ENCODE measurements at places on chromosomes 12 and 14.

- DNase-seq: no peak
Measured at GRCh38 chr14:100419856-100420255, 96.7 kb downstream of the SLC25A47 start.

DNA sequence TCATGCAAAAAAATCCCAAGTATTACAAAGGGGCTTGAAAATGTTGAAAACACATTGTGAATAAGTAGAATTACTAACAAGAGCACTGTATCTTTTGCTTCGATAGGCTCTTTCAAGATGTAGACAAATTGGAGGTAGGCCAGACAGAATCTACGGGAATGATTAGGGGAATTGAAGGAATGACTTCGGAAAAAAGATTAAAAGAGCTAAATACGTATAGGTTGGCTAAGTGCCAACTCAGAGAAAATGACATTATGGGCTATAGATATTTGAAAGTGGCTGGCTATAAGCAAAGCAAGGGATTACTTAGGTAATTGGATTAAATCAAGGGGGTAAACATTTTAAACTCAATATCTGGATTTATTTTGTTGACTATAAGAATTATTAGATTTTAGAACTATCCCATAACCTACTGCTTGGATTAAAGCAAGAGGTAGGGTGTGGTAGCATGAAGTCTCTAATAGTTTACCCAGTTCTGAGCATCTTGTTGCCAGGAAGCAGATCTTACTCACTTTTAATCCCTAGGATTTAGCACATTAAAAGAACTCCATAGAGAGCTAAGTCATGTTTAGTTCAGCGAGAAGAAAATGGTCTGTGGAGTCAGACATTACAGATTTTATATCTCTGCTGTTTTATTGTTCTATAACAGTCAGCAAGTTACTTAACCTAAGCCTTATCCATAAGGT lies 489.8 kb downstream of the DIO2 start:
- DNase-seq: no peak

- DNase-seq: no peak
Measured at GRCh38 chr12:112907415-112908157, 824 bp downstream of the OAS1 start.

DNA sequence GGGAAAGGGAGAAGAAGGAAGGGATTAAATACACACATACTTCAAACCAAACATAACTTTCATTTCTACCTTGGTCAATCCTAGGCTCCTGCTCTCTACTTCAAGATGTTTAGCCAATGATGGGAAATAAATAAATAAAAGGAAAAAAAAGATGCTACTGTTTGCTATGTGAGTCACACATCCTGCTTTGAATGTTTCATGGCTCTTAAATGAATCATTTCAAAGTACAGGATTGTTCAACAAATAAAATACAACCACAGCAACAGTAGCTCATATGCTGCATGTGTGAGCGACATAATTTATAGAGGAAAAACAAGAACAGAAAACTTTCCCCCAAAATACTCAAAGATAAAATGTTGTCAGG lies 54.3 kb upstream of the NPFF start:
- peak; percentile 82 for DNase-seq

DNA sequence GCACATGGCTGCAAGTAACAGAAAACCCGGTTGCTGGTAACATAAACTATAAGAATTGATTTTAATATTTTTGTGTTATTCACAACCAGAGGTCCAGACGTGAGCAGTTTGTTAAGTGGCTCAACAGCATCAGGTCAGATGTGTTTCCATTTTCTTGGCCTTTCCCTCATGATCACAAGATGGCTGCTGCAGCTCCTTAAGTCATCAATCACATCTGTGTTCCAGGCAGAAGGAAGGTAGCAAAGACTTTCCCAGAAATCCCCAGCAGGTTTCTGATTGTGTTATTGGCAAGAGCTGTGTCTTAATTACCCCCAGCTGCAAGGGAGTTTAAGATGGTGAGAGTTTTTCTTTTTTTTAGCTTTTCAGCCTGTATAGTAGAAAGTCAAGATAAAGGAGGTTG lies 40.4 kb upstream of the MYL2 start:
- no peak for DNase-seq

DNA sequence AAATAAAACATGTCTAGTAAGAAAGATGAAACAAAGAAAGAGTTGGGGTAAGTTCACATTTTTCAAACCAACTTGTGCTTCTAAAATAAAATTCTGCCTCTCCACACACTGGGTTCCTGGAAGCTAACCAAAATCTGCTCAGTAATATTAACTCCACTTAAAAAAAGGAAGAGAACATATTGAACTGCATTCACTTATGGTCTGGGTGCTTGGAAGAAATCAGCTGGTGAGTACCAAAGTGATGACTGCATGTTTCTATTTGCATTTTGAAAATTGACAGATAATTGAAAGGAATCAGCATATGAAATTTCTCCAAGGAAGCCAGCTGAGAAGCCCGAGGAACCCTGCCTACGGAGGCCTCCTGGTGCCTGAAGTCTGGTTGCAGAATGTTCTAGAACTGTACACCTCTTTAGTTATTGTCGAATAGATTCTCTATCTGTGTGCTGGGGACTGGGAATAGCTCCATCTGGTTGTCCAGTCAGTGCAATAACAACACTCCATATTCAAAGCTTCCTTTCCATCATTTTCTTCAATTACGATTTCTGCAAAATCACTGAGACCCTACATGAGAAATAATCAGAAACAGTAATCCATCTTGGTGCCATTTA lies 836.1 kb downstream of the VRK1 start:
- no peak for DNase-seq

DNA sequence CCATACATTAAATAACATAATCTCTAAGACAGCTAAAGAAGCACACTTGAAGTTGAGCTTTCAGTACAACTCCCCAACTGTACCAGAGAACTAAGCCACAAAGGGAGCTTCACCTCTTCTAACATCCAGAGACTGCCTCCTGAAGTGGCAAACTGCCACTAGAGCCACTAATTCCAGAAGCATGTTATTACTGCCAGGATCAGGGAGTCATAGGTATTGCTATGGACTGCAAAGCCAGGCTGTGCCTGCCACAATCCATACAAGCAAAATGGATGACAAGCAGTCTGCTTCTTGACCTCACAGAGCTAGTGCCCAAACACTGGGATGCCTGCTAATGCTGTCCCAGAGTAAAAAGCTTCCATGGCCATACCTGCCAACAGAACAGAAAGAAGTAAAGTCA lies 160.1 kb downstream of the STXBP6 start:
- DNase-seq: no peak

DNA sequence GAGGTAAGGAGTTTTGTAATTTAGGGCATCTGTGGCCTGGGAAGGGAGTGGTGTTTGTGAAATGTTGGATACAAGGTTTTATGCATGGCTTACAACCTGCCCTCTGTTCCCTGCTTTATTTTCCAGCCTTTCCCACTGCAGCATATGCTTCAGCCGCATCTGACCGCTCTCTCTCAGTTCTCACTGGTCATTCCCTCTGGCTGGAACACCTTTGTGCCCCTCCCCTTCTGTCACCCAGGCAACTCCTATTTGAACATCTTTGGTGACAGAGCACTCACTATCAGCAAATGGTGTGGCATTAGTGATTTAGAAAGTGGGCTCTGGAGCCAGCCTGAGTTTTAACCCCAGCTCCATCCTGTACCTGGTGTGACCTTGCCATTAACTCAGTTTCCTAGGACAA lies 47.5 kb upstream of the SMCO2 start:
- DNase-seq: no peak

DNA sequence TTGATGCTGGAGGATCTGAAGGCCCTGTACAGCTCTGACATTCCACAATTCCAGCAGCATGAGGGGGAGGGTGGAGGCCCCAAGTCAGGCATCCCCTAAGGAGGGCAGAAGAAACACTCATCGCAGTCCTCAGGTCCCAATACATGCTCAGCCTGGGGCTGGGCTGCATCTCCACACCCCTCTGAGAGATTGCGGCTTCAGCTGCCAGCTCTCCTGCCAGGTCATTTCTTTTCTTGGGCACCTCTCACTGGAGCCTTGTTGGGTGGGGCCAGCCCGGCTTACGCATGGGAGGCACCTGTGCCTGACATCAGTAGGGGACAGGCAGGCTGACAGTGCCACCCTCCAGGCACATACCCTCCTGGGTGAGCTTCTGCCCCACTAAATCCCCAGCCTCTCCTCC lies 89.8 kb downstream of the DICER1 start:
- DNase-seq: no peak

DNA sequence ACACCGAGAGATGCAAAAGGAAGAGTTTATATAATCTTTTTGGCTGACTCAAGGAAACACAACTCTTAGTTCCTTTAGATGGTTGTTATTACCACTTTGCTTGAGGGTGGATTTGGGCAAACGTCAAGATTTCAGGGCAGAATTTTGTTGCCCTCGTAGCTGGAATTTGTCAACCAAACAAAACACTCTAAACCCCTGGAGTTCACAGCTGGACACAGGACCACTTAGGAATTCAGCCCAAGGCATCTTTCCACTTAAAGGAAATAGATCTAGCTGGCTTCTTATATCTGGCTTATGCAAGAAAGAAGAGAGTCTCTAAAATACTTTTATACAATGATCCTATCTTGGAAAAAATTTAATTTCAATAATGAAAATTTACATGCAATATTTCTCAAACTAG lies 237.8 kb upstream of the LRIG3 start:
- no peak for DNase-seq

- peak; percentile 16 for DNase-seq
Measured at GRCh38 chr12:60494244-60494643, 898.4 kb downstream of the SLC16A7 start.

DNA sequence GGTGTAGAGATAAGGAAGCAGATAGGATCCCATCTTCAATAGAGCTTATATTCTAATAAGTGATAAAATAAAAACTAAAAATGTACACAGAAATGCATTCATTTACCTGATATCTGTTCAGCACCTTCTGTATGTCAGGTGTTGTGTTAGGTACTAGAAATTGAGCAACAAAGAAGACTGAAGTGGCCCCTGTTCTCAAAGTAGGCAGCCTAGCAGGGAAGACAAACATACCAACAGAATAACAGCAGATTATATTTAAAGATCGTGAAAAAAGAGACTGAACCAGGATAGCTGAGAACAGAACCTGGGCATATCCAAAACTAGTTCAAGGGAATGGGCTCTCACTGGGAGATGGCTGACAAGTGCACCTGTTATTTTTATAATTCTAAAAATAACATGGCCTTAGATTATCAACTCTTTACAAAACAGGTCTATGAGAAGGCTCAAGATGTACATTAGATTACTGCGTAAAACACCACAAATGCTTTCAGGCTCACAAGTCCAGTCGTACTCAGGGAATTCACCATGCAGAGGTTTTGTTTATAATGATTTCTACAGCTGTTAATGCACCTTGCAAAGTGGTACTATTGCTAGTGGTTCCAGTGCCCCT lies 16.4 kb downstream of the ANO6 start:
- DNase-seq: no peak

- peak; percentile 13 for DNase-seq
Measured at GRCh38 chr14:96245710-96246538, 10.1 kb upstream of the BDKRB1 start.

GRCh38 chr14:20714593-20715250 lies 26.2 kb downstream of the ANG start:
- no peak for DNase-seq

- DNase-seq: no peak
Measured at GRCh38 chr12:5516371-5517241, 84.7 kb downstream of the NTF3 start.

GRCh38 chr12:3604748-3605586 lies 114.0 kb downstream of the PRMT8 start:
- no peak for DNase-seq

GRCh38 chr12:58384196-58384595 lies 442.8 kb downstream of the ATP23 start:
- no peak for DNase-seq

DNA sequence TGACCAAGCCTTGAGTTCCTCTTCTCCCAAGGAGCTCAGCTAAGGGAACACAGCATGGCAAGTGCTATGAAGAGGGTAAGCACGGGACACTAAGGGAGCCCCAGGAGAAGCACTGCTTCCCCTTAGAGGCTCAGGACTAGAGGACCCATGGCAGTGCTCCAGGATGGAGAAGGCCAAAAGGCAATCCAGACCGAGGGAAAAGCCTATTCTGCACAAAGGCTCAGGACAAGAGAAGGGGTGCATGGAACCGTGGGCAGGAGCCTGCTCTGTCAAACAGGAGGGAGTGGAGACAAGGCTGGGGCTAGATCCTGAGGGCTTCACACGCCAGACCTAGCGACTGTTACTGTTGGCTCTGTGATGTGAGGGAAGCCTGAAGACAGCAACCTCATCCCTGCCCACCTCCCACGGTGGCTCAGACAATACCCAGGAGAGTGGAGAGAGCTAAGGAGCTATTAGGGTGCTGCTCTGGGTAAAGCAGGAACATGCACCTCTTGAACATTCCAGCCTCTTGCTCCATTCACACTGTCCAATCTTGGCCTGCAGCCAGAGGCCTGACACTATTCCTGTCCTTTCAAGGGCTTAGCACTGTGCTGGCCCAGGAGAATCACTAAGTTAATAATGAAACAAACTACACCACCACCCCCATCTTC lies 24.2 kb downstream of the OTUB2 start:
- DNase-seq: no peak

DNA sequence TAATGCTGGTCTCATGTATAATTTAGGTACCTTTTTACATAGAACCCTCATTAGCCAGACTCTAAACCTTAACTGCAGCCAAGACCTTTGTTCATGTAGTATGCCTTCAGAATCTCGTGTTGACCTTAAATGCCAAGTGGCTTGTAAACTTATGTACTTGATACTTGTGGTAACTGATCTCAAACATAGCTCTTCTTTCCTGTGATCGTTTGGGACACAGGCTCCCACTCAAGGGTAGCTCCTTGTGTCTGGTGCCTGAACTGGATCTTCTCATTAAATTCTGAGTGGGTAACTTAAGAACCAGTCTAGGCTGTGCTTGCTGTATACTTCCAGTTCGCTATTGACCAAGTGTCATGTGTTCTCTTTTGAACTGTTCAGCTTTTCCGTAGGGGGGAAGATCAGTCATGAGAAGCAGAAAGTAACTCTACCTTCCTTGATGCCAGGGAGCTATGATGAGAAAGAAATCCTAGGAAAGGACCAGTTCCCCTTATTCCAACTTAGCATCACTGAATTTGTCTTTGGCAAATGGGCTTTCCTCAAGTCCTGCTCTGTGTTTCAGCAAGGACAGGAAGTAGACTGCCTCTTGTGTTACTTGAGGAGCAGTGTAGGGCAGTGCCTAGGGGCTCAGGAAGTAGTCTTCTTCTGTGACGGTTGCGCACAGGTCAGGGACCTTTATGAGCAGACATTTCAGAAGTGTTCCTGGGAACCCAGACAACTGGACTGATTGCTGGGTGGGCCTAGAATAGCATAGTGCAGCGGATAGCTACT lies 2.5 kb downstream of the LGALS3 start:
- no peak for DNase-seq

DNA sequence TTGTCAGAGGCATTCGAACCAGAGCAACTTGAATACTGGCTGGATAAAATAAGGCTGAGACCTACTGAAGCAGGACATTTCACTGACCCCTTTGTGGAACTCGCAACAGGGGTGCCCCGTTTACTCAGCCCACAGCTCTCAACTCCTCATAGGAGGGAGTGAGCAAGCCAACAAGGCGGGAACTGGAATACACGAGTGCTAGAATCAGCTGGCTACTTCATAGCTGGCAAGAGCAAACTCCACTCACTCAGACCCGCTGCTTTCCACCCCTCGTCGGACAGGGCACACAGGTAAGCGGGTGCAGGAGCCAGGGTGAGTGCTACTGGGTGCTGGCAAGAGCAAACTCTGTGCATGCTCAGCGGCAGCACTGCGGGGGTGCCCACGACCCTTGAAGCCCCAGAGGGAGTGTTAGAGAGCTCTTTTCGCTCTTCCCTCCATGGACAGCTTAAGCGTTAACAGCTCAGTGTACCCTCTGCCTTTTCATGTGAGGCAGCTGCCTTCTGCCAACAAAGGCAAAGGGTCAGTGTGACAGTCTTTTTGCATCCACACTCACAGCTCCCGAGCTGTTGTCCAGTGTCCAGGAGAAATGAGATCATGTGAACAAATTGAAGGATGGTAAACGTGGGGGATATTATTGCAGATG lies 15.7 kb downstream of the CAPZA3 start:
- no peak for DNase-seq

All from RCC 7860 (cell line).